ENCODE measurements at places on chromosomes 4 and X.

DNA sequence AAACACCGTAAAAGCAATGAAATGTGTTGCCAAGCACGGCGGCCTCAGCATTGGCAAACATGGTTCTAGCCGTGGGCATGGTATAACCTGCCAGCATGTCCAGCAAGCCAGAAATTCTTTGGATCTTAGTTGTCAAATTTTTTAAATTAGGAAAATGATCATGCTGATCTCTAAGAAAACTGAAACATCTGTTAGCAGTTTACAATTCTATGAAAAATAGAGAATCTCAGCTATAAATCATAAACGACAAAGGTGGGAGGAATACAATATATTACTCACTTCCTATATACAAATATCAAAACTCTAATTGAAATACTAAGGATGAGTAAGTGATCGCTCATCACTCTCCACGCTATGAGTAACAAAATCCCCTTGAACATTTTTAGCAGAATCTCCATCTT, 130.3 kb downstream of the ADGRA3 start:
- DNase-seq: no peak

- DNase-seq: no peak
These were observed 37.0 kb upstream of the CD99L2 start for GRCh38 chrX:150935467-150935866.

DNA sequence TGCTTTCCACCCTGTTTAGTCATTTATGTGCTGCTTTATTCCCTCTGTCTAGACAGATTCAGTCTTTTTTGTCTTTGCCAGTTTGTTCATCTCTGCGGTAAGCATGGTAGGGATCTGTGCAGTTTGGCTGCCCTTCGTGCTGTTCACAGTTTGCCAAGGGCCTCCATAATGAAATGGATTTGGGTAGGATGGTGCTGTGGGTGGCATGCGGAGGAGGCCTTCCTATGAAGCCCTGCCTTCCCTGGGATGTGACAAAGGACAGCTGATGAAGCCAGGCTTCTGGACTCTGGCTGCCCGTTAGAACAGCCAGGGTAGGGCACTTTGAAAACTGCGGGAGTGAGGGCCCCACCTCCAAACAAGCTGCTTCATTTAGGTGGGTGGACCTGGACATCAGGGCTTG, 47.4 kb downstream of the PTTG2 start:
- DNase-seq: no peak

DNA sequence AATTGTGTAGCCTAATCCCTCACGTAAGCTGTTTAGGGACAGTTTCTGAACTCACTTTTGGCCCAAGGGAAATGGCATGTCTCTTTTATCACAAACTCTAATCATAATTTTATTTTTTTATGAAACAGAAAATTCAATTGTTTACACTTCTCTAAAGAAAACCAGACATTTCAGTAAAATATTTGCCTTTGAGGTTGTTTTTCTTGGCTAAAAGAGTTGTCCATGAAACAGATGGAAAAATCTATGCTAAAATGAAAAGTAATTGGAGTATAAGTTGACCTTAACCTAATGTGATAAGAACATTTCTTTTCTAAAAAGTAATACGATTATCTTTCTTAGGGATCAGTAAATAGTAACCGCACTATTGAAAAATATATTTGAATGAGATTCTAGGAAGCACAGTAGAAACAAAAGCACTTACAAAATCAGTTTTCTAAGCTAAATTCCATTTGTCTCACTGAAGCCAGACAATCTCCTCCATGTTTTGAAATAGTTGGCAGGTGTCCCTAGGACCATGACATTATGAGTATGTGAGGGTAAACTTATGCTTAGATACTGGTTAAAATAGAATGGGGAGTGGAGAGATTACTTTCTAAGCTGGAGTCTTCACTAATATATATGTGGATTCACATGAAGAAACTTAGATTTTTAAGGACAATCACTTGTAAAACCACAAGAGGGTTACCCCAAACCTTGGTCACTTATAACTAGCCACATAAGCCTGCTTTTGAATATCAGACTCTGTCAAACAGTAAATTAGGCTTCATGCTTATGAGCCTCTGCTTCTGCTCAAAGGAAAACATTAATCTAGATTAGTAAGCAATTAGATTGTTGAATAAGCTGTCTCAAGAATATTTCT, 20.1 kb upstream of the TET2 start:
- DNase-seq: no peak

DNA sequence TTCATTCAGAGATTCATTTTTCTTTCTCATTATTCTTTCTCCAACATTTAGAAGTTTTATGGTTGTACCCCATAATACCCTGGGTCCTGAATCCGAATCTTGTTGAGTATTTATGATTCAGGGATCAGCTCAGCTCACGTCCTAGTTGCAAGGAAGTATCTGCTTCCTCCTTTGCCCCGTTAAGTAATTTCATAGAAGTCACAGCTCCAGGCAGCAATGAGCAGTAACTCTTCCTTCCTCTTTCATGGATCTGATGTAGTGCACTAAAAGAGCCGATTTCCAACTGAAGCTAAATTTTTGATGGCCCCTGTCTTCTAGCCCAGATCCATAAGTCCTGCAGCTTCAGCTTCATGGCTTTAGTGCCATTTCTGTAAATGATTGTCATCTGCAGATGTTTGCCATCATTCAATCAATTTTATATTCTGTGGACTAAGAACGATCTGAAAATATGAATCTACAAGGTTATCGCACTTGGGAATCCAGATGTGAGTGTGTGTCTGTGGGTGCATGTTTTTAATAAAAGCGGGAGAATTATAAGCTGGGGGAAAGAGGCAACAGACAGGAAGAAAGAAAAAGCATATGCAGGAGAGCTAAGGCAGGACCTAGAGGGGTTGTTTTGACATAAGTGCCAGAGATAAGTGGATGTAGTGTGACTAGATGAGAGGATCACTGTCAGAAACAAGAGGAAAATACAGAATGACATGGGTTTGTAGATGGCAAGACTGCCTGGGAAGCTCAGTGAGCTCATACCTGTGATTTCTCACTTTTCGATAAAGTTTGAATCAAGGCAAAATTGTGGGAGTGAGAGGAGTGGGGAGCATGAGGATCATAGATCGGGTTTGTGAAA, 17.5 kb downstream of the VEGFD start:
- DNase-seq: no peak
